ENCODE measurements at places on chromosomes 7 and 10.

- DNase-seq = peak; percentile 45
These were observed 577.1 kb downstream of the CALN1 start for GRCh38 chr7:71835056-71835455.

DNA sequence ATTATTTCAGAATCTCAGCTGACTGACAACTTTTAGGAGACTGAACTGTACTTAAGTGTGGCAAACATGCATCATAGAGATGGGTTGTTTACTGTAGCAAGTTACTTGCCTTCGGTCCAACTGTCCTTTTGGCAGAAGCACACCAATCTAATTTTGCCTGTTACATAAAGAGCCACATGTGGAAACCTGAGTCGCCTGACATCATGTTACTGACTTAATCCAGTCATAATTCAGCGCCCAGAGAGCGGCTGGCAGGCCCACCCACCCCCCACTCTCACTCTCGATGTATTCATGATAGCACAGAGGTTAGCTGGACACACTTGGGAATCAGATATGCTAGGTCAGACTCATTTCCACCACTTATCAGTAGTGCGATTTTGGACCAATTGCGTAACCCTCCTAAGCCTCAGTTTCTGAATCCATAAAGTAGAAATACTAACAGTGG is 57.3 kb upstream of the CAPZA2 start:
- DNase-seq = peak; percentile 55

DNA sequence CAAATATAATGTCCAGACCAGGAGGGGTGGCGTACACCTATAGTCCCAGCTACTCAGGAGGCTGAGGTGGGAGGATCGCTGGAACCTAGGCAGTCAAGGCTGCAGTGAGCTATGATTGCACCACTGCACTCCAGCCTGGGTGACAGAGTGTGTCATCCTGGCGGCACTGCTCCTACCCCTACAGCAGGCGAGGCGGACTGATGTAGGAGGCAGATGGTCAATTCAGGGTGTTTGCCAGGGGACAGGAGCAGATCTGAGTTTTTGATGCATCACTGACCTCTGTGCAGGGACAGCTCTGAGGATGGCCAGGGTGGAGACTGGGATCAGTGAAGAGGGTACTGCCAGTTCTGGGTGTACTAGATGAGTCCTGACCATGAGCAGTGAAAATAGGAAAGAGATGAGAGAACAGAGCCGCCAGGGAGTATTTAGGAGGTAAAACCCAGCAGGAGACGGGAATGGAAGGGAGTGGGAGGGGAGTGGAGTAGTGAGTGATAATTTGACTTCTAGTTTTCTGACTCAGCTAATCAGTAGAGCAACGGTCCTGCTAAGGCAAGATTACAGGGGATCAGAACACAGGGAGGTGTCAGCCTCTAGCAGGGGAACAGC is 75.3 kb downstream of the HIP1 start:
- DNase-seq = no peak

GRCh38 chr10:123140164-123140982 is 4.6 kb downstream of the HMX3 start:
- no peak for DNase-seq

GRCh38 chr7:82760831-82761230 is 317.3 kb upstream of the CACNA2D1 start:
- DNase-seq = no peak

GRCh38 chr10:4334871-4335270 is 491.1 kb upstream of the AKR1E2 start:
- no peak for DNase-seq

GRCh38 chr7:32077806-32078205 is 7.6 kb upstream of the PDE1C start:
- DNase-seq = no peak

GRCh38 chr10:122132882-122133565 is 138.1 kb upstream of the BTBD16 start:
- no peak for DNase-seq

- DNase-seq = no peak
These were observed 160.3 kb downstream of the CELF2 start for GRCh38 chr10:11177926-11178471.

GRCh38 chr10:50536617-50537240 is 87.0 kb downstream of the SGMS1 start:
- DNase-seq = no peak

- DNase-seq = peak; percentile 81
These were observed 11.2 kb downstream of the KCNMA1 start for GRCh38 chr10:77626266-77626935.

DNA sequence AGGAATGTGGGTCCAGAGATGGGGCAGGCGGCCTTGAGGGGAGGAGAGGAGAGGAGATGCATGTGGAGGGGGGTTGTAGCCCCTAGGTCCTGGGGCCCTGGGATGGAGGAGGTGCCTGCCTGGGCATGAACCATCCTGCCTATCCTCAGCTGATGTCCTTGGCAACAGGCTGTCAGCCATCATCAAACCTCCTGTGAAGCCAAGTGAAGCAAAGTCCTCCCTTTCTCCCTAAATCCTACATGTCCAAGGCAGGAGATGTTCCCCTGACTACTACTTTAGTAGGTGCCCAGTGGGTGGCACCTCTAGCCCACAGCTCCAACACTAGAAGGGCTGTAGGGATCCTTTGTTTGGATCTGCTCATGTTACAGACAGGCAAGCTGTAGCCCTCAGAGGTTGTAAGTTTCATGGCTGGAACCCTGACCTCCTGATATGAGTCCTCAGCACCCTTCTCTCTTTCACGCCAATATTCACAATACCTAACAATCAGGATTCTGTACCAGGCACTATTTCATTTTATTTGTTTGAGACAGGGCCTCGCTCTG is 66.6 kb upstream of the SYPL1 start:
- DNase-seq = peak; percentile 51

GRCh38 chr10:73647875-73648651 is 6.8 kb upstream of the MYOZ1 start:
- no peak for DNase-seq

- DNase-seq = no peak
These were observed 19.6 kb downstream of the ABI1 start for GRCh38 chr10:26840938-26841732.

GRCh38 chr7:30682212-30683083 is at the start of gene CRHR2:
CRHR2 (minus strand) TSS chr7:30682456; CDS start chr7:30682280, 176 bp downstream.
- no peak for DNase-seq

DNA sequence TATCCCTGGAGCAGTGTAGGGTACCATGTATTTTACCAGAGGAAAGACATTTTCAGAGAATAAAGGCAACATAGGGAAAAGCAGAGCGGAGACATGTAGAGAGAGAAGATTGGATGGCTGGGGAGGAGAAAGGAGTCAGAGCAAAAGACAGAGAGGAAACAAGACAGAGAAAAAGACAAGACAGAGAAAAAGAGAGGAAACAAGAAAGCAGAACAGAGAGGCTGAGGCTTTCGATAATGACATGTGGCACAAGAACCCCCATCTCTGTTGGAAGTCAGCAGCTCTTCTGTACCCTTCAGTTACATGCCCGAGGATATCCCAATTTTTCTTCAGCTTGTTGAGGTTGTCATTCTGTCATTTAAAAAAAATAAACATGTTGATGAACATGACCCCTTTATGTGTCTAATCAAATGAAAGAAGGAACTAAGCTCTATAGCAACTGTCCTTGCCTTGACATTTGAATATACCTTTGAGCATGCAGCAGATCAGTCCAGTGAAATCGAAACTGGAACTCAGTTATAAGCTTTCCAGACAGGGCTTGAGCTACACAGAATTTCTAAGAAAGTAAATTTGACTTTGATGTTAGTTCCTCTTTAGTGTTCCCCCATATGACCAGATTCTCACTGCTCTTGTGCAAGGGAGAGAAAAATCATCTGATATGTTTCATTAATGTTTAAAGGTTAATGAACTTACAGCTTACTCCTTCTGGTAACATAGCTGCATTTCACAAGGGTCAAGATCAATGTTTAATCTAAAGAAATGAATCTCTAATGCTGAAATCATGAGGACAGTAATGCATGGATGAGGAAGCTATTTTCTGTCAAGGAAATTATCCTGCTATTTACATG is 75.1 kb upstream of the SP4 start:
- DNase-seq = no peak

DNA sequence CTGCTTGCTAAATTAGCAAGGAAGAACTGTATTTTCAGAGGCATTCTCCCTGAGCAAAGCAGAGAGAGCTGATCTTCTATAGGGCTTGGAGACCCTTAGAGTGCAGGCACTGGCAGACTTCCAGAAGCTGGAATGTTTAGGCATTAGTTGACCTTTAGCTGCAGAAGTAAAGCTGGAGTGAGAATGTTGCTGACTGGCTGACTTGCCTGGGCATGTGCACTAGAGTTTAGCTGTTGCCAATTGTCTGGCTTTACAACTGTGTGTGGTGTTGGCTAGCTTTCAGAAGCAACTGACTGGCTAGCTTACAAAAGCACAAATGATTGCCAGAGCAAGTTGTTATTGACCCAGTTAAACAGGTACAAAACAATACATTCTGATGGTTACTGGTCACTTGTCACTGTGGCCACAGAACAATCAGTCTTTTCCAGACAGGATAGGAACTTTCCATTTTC is 25.1 kb downstream of the FAM13C start:
- peak; percentile 87 for DNase-seq

- DNase-seq = peak; percentile 87
These were observed 73.0 kb upstream of the PFKP start for GRCh38 chr10:2994221-2994961.

- DNase-seq = no peak
These were observed 30.6 kb upstream of the IKZF1 start for GRCh38 chr7:50273870-50274269.

DNA sequence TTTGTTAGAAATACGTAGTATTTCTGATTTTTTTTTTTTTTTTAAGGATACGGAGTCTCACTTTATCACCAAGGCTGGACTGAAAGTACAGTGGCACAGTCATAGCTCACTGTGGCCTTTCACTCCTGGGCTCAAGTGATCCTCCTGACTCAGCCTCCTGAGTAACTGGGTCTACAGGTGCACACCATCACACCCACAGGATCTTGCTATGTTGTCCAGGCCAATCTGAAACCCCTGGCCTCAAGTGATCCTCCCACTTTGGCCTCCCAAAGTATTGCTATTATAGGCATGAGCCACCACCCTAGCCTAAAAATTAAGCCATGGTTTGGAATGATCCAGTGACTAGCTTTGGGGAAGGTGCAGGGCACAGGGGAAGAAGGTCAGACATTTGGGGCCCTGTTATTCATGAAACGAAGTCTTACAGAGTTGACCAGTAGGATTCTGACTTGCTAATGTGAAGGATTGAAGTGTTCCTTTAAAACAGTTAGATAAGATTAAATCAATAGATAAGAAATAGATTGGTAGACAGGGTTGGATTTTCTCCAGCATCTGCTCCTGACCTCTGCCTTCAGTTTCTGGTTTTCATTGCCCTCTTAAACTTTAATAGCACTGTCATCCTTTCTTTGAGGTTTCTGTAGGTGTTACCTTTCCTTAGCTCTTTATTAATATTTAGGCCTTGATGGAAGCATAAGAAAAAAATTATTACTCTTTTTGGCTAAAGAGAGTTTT is 121.6 kb downstream of the LRRC4 start:
- no peak for DNase-seq

GRCh38 chr10:96470116-96470743 is 43.5 kb downstream of the TLL2 start:
- DNase-seq = peak; percentile 28

DNA sequence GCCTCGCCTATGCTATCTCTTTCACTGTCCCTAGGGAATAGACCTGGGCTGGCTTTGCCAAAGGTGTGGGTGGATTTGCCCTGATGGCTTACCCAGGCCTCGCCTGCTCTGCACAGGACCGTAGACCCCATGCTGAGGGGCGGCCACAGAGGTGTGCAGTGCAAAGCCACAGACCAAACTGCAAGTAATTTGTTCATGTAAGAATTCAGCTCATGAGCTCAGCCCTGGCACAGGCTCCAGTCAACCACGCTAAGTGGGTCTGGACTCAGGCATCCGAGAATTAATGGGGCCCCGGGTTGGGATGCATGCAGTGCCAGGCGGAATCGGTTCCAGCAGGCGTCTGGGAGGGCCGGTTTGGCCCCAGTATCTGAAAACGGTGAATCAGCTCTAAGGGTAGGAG is 445.2 kb downstream of the DNAJB6 start:
- no peak for DNase-seq

GRCh38 chr7:129188372-129188891 is at the start of gene SMO:
SMO (plus strand) TSS chr7:129188633; CDS start chr7:129189152, 519 bp downstream.
- peak; percentile 68 for DNase-seq

DNA sequence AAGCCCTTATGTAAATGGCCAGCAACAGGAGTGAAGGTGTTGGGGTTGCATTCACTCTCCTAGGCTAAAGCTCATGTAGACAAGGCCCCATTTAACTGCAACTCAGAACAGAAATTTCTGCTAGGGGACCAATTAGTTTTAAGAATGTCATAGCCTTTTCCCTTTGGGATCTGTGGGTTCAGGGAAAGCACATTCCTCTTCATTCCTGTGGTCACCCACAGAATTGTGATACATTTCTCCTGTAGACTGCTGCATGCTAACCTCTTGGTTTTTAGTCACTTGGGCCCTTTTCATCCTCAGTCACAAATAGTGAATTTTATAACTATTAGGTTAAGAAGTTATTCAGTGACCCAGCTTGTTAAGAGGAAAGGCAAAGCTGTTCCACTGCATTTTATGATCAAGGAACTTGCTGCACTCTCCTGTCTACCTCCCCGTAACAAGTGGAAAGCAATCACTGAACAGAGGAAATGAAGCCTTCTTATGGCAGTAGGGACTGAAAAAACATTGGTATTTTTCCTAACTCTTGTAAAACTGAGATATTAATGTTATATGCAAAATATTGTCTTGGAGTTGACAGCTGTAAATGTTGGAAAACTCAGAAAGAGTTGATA is 124.9 kb downstream of the SND1 start:
- peak; percentile 95 for DNase-seq

GRCh38 chr7:140982508-140982907 is 32.2 kb downstream of the MRPS33 start:
- DNase-seq = no peak
